Stimulated activated CD4-positive, alpha-beta T cell treated with anti-CD3 and anti-CD28 coated beads, Interleukin-2, amount 100 ng/mL, for 4 hours (primary cell): ENCODE measurements at places on chromosomes 7 and 10.

DNA sequence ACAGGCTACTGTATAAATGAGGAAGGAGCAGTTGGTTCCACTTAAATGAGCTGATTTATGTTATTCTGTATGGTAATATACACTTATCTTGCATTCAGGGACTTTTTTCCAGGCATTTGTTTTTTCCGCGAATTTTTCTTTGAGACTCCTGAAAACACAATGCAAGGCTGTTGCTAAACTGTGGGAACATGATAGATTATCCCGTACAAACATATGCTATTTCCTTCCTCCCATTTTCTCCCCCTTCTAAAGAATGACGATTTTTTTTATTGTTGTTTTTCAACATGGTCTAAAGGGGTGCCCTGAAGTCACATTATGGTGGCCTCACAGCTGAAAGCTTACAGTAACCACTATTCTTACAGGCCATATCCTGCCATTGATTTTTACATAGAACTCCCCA is 523.9 kb upstream of the NRP1 start:
- no peak for DNase-seq

GRCh38 chr10:101062232-101063049 is 652 bp downstream of the KAZALD1 start:
- DNase-seq = no peak

GRCh38 chr7:144826208-144826607 is 9.6 kb downstream of the TPK1 start:
- DNase-seq = no peak

DNA sequence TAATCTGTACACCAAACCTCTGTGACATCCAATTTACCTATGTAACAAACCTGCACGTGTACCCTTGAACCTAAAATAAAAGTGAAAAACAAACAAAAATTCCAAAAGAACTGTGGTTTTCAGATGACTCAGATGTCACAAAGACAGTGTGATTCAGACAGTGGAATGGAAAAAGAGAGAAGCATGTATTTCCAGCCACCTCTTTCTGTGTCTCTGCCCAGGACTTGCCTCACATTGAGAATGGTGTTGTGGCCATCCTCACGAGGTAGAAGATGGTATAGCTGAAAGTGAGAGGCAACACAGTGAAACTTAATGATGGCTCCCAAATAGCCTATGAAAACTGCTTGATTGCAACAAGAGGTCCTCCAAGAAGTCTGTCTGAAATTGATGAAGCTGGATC is 78.0 kb downstream of the ARL5B start:
- no peak for DNase-seq
